ENCODE measurements at places on chromosomes 12 and 14. TPM values are rescaled to one million over a fixed set of nuclear protein-coding genes. Genes with fewer than 3 reads are reported as not detected.

WIF1 gene
- not detected for total RNA-seq

DNA sequence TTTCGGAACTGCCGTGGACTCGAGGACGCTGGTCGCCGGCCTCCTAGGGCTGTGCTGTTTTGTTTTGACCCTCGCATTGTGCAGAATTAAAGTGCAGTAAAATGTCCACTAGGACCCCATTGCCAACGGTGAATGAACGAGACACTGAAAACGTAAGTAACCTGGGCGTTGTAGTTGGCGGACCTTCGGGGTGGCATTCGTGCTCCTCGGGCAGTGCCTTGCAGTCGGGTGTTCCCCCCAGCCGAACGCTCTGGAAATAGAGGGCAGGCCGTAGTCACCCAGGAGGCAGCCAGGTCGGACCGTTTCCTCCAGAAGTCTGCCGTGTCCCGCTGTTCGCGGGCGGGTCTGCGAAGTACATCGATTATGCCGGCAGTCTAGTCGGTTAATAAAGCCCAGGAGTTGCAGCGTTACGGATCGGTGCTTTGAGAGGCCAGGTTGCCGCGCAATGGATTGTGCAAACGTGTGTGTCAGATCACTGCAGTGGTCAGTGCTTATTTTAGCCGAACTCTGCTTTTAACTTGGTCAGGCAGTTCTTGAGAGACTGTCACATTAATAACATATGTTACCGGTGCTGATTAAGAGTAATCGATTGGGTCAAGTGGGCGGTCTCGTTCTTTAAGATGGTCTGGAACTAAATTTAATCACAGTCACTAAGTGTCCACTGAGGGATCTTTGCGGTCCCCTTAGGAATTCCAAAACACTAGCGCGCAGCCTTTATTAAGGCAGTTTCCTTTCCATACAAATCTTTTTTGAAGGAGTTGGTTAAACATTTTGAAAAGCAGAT lies 906 bp downstream of the MARK3 start:
- peak; percentile 82 for DNase-seq

GRCh38 chr14:88043529-88044443 lies 38.9 kb downstream of the GPR65 start:
- DNase-seq: no peak

DNA sequence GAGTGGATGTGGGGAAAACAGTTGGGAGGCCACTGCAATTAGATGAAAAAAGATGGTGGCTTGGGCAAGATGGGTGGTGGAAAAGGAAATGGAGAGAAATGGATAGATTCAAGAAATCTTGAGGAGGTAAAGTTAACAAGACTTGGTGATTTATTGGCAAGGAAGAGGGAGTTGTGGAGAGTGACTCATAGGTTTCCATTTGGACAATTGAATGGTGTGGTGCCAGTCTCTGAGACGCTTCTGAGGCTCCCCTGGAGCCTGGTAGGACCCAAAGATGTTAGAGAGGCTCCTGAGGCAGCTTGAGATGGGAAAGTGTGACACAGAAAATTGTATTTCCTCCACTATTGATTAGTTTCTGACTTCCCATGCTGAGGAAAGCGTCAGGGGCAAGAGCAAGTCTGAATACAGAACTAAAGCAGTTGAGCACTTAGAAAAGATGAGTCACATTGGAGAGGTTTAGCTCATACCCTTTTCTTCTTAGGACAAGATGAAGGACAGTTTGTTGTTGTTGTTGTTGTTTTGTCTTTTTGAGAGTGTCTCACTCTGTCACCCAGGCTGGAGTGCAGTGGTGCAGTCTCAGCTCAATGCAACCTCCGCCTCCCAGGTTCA lies 4.5 kb downstream of the PRPF40B start:
- DNase-seq: no peak

- DNase-seq: no peak
Observed at GRCh38 chr12:108080363-108080762, 48.7 kb upstream of the WSCD2 start.
